ENCODE measurements at places on chromosomes 12 and 14.

GRCh38 chr12:131711551-131712205 lies 788 bp downstream of the SFSWAP start:
- DNase-seq: no peak

DNA sequence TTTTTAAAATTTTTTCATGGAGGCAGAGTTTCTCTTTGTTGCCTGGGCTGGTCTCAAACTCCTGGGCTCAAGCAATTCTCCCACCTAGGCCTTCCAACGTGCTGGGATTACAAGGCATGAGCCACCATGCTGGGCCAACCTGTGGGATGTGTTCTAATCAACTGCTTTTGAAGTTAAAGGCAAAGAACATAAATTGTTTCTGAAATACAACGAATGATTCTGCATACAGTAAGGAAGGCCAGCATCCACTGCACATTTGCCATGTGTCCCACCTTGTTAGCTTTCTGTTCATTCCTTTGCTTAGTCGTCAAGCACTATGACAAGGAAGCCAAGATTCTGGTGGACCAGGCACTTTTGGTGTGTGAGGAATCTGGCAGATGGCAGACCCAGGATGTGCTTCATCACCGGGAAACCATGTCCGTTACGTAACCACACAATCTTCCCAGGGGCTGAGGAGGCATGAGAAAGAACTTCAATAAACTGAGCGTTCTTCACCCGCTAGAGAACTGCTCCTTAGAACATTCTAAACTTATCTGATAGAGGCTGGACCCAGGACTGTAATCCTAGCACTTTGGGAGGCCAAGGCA lies 24.5 kb downstream of the MOK start:
- peak; percentile 98 for DNase-seq

GRCh38 chr14:40841886-40842285 lies 764.8 kb upstream of the LRFN5 start:
- no peak for DNase-seq

DNA sequence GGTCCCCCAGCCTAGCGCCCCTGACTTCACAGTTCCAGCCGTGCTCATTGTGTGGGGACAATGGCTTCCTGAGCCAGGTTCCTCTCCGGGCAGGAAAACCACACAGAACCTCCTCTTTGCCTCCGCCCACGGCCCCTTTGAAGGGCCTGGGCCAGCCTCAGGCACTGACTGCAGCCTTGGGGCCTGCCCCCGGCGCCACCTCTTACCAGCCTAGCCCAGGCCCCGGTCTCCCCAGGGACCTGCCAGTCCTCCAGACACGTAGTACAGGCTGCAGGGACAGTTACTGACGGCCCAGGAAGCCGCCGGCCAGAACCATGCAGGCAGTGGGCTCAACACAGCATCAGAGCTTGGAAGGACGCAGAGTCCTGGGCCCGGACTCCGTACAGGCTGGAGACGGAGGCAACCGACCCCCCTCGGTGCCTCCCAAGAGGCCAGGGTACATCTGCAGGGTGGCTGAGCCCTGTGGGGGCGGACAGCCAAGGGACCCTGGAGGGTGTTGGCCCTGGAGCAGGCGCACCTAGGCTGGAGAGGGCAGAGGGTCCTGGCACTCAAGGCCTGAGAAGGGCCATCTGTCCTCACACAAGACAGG lies 20.9 kb upstream of the NUDT14 start:
- no peak for DNase-seq

DNA sequence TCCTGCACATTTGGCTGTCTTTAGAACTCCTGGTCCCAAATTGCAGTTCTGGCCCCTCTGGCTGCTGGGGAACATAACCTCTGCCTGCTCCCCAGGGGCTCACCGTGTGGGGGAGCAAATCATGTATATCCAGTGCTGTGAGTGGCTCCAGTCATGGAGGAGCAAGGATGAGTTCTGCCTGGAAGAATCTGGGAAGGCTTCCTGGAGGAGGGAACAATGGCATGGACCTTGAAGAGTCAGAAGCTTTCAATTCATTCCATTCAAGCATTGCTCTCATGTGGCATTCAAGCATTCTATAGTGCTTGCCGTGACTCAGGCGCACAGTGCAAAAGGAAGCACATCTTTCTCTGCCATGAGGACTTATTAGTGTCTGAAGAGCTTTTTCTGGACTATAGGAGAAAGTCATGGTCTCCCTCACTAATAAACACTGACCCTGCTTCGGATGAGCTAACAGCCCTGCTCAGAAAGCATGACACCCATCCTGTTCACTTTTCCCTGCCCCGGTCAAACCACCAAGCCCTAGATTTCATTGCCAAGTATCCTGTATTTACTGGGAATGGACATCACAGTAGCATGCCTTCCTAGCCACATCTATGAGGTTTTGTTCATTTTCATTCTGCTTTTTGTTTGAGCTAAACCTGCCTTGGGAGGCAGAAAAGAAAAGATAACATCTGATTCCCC lies 3.5 kb downstream of the IFI27 start:
- no peak for DNase-seq

- no peak for DNase-seq
These were observed at the start of gene HOXC11 for GRCh38 chr12:53972722-53973235. HOXC11 (plus strand) TSS chr12:53973126; CDS start chr12:53973242, 116 bp downstream.

DNA sequence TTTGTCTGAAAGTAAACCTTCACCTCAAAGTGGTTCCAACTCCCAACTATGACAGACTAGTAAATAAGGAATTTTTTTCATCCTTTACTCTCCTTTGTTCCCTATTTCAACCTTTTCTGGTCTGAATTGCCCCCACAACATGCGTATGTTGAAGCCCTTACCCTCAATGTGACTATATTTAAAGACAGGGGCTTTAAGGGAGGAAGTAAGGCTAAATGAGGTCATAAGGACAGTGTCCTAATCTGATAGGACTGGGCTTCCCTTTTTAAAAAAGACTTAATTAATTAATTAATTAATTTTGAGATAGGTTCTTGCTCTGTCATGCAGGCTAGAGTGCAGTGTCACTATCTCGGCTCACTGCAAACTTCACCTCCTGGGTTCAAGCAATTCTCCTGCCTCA lies 86.3 kb downstream of the VCPKMT start:
- no peak for DNase-seq

GRCh38 chr12:103097496-103097895 lies 140.0 kb downstream of the ASCL1 start:
- no peak for DNase-seq

DNA sequence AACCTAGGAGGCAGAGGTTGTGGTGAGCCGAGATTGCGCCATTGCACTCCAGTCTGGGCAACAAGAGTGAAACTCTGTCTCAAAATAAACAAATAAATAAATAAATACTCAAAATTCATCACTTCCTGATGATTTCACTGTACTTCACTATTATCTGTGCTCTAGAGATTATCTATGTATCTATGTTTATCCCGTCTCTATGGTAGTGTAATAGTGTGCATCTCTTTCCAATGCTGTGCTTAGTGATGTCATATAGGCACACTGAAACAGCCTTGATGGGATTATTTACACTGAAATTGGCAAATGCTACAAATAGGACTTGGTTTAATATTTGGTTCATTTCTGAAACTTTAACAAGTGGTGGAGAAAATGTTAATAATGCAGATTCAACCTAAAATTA lies 6.5 kb downstream of the CAPS2 start:
- DNase-seq: no peak

DNA sequence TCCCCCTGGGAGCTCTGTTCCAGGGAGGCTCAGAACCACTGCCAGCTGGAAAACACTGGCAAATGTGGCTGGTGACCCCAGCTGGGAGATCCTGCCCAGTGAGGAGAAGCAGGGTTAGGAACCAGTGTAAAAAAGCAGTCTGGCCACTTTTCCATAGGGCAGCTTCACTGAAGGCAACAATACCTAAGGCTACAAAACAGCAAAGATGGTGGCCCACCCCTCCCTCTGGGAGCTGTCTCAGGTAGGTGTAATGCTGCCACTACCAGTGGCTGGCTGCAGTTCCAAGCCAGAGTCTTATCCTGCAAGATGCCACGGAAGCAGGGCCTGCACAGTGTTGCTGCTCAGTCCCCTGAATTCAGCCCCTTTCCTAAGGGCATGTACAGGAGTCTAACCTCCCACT lies 50.6 kb upstream of the ANO6 start:
- no peak for DNase-seq

- peak; percentile 87 for DNase-seq
These were observed 8.1 kb upstream of the GLTP start for GRCh38 chr12:109888179-109889020.

- DNase-seq: no peak
These were observed 121.7 kb downstream of the DUSP6 start for GRCh38 chr12:89230376-89231315.

- DNase-seq: no peak
These were observed 57.6 kb upstream of the RD3L start for GRCh38 chr14:103999795-104000440.

DNA sequence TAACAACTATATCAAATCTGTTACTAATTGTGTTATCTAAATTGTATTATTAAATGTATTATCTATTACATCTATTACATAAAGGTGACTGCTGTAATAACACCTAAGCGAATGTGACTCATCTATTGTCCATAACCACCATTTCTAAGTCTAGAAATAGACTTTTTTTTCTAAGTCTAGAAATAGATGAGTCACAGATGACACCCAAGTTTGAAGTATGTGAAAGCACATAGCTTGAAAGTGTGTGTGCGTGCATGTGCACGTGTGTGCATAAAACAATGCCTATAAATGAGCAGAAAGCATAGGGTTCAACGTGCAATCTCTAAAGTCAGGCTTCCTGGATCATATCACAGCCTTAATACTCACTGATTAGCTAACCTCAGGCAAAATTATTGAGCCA lies 451.3 kb upstream of the USP15 start:
- peak; percentile 38 for DNase-seq

DNA sequence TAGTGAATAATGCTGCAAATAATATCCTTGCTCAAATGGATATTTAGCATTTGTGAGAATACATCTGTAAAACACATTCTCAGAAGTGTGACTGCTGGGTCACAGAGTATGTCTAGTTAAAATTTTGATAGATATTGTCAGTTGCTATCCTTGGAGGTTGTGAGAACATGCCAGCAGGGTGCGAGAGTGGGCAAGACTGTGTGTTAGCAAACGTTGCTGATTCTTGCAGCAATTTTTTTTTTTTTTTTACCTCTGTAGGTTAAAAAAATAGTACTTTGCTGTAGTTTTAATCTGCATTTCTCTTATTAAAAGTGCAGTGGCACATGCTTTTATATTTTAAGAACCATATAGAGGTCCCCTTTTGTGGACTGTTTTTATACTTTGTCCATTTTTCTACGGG lies 4.5 kb upstream of the NYNRIN start:
- DNase-seq: no peak

DNA sequence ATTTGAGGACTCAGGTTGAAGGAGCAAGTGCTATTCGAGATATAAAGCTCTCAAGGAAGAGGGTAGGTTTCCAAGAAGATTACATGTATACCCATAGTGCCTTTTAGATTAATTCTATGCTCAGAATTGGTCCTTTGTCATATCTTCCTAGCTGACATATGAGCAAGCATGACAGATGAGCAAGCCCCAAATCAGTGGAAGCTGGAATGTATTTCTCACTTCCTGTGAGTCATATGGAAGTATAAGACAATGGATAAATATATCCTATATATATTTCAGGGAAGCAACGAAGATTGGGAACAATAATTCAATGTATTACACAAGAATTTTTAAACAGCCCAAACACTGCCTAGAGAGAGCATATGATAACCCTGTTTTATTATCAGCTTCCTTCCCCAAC lies 674.1 kb upstream of the ATXN7L3B start:
- DNase-seq: peak; percentile 69

GRCh38 chr12:111434680-111435338 lies 29.1 kb downstream of the SH2B3 start:
- peak; percentile 65 for DNase-seq

- DNase-seq: no peak
These were observed 109.8 kb downstream of the PTPN11 start for GRCh38 chr12:112528521-112528920.

DNA sequence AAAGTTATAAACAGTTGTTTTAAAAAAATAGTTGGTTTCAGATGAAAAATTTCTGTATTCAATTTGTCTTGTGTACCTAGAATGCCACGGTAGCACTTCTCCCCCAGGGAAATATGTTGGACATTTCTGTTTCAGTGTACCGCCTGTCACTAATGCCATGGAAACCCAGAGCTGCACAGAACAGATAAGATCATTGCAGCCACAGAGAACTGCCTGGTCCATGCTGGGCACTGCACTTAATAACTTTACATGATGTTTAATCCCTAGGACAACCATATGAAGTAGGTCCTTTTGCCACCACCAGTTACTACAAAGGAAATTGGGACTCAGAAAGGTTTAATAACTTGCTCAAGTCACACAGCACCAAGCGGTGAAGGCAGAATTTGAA lies 253.4 kb upstream of the SRRM4 start:
- no peak for DNase-seq

- no peak for DNase-seq
These were observed 119.0 kb downstream of the RTN1 start for GRCh38 chr14:59751578-59751977.

GRCh38 chr12:38102197-38102596 lies 214.4 kb upstream of the ALG10B start:
- DNase-seq: no peak

DNA sequence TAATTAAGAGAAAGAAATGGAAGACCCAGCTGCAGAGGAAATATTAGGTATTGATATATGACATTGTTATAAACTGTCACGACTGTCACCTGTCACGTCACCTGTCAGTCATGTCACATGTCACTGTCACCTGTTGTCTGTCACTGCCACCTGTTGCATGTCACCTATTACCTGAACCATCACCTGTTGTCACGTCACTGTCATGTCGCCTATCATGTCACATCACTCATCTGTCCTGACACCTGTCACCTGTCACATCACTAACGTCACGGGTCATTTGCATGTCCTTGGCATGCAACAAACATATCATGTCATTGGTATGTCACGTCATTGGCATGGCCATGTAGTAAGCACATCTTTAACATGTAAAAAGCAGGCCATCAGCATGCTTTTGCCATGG lies 26.6 kb upstream of the TESC start:
- DNase-seq: no peak

- DNase-seq: no peak
These were observed 73.2 kb downstream of the SLC25A47 start for GRCh38 chr14:100396266-100396795.

- peak; percentile 58 for DNase-seq
These were observed 820 bp downstream of the BICDL1 start for GRCh38 chr12:119989731-119990381.

DNA sequence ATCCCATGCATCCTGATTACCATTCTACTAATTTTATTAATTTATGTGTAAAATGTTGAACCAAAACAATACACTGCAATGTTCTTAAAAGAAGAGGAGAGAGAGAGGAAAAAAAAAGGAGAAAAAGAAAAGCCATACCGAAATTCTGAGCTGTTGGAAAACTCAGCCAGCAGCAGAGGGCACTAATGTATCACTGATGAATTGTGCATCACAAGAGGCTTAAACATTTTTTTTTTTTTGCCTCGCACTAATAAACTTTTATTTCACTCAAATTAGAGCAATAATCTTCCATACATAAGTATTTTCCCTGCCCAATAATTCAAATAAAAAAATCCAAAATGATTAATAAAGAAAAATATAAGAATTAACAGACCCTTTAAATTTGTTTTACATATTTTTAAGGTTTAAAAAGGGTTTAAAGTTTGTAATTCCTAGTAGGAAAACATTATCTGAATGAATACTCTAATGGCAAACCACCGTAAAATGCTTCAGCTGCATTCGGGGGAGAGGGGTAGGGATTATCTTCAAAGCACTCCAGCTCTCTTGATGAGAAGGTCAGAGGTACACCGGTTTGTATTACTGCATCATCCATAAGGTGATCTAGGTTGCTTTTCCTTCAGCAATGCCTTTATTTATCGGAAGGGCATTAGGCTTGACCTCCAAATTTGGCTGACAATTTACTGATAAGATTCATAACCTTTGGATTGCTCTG lies 41.9 kb downstream of the ATP23 start:
- peak; percentile 52 for DNase-seq

Measured in brain microvascular endothelial cell (primary cell).